ENCODE measurements at places on chromosomes 2 and 18.

DNA sequence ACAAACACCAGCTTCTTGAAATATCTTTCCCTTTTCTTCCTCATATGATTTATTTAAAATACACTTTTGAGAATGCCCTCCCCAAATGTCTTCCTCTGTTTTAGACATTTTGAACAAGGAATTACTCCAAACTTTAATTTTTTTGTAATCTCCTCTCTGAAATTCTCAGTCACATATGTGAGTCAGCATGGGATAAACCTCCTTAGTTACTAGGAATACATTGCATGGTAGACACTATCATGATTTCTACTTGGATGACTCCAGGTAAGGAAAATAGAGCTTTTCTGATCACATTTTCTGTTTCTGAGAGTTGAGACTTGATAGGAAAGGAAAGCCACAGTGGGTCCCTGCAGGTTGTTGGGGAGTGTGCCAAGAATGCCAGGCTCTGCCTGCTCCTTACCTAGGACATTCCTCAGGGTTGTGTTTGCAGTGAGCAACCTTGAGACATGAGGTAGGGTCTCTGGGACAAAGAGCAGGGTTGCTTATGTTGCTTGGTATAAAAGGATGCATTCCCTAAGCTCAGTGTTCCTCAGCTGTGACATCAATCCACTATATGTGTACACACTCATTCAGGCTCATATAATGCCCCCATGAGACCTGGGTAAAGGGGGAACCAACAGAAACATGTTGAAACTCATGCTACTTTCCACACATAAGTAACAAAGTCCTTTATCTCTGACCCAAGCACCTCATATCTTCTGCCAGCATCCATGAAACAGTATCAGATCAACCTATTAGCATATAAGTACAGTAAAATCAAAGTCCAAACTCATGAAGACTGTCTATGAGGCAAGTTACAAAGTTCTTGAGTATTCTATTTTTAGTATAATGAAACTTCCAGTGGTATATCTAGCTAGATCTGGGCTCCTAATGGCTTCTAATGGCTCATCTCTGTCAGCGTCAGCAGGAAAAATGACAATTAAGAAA is 112.8 kb upstream of the SCN1A start:
- DNase-seq = no peak

GRCh38 chr2:136522724-136523123 is 242.6 kb upstream of the THSD7B start:
- no peak for DNase-seq

DNA sequence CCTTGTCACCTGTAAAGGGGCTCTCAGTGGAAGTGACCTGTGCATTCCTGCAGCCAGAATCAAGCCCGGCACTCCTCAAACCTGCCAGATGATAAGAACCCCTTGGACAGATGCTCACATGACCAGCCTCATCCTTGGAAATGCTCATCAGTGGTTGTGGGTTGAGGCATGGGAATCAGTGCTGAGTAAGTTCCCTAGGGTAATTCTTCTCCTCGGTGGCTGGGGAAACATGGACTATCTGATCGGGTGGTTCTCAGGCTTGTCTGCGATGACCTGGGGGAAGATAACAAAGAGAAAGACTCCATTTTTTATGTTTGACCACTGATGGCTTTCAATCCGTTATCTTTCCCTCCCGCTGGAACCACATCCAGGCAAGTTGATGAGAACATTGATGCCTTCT is 84.0 kb downstream of the SPP2 start:
- no peak for DNase-seq

DNA sequence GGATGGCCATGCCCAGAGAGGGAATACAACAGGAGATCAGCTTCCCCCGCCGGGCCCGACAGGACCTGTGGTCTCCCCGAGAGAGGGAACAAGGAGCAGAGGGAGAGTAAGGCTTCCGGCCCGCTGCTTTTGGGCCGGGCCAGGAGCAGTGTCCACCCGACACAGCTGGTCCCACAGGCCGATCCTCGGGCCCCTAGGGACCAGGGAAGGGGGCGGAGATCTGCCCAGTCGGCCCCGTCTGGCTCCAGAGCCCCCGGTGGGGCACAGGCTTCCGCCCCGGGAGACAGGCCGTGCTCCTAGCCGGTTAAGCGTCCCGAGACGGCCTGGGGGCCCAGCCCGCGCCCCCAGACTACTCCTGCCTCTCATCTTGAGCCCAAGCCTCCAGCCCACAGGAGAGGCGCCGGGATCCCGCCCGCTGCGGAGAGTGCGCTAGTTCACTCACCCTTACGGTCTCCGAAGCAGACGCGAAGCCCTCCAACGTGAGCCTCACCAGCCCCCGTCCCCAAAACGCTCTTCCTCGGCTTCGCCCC is at the start of gene MCFD2:
Gene MCFD2, minus strand, starts transcription at position 526 of the 530 bp plus-strand sequence. CDS start 6,635 bp downstream, outside the sequence.
- DNase-seq = no peak

- DNase-seq = no peak
Measured at GRCh38 chr2:172297950-172298349, 129.4 kb upstream of the ITGA6 start.

DNA sequence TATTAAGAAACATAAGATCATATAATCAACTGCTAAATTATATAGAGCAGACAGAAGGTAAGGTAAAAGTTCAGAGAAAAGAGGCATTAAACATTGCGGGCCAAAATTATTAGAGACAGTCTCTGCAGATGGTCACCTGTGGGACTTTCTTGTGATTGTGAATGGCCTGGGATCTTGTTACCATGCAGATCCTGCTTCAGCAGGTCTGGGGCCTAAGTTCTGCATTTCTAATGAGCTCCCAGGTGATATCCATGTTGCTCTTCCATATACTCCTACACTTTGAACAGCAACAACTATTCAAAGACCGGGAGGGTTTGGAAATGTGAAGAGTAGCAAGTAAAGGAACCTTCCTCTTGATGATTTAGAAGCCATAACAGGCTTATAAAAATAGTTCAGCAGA is 8.5 kb upstream of the ETAA1 start:
- no peak for DNase-seq

DNA sequence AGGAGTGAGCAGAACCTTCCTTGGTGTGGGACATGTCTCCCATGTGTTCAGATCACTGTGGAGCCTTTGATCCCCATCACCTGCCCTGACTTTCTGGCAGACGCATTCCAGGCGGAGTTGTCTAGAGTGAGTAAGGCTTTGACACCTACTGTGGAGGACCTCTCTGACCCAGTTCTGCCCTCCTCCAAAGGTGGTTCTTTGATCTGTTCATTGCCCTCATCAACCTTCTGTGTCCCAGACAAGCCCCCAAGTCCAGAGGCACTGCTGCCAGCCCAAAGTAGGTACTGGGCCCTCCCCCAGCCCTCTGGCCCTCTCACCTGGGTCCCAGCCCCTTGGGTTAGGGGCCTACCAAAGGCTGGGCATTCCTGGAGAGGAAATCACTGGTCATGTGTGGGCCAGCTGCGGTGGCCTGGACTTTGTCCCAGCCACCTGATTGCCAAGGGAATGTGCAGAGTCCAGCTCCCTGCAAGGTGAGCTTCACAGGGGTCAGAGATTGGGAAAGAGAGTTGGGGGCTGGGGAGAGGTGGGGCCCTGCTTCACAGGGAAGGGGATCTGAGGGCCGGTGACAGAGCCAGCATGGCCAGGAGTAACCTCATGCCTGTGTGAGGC is 12.1 kb upstream of the FAHD2A start:
- no peak for DNase-seq

DNA sequence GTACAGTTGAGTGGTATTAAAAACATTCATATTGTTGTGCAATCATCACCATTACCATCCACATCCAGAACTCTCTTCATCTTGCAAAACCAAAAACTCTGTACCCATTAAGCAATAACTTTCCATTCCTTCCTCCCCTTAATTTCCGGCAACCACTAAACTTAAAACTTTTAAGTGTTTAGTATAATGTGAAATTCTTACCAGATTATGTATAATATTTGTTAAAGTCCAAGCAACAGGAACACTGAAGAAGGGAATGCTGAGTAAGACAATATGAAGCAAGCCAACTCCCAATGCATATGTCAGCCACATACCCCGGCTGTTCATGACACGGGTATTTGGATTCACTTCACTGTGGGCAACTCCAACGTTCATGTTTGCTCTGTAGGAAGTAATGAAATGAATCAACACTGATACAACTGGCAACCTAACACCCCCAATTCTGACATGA is 1.9 kb downstream of the ORMDL1 start:
- DNase-seq = no peak

GRCh38 chr2:213934560-213934959 is 476.3 kb upstream of the VWC2L start:
- no peak for DNase-seq

- DNase-seq = no peak
Measured at GRCh38 chr2:231016566-231017230, 20.6 kb upstream of the C2orf72 start.

DNA sequence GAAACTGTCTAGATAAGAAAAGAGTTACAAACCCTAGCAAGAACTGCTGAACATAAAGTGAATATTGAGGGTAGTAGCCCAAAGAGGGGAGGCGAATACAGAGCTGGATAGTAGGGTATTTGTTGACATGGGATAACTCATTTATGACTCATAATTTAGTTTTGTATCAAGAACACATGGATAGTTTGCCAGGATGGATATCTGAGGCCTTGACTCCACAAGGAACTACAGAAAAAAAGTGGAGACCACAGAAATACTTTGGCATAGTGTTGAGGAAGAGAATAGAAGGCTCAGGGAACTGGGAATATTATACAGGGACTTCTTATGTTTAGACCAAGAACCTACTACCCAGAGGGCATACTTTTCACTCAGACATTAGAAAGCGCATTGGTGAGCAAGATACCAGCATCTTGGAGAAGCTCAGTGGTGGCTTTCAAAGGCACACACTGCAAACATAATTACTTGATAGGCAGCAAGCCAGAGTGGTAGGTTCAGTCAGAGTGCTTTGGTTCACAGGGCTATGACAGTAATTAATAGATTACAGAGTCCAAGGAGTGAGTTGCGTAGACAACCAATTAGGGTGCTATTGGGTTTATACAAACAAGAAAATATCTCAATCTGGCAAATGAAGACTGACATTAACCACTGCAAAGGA is 51.9 kb upstream of the ZBTB7C start:
- no peak for DNase-seq

GRCh38 chr18:42178376-42179080 is 223.5 kb downstream of the PIK3C3 start:
- DNase-seq = no peak

- no peak for DNase-seq
Measured at GRCh38 chr2:237860273-237860935, 981 bp downstream of the RAMP1 start.

DNA sequence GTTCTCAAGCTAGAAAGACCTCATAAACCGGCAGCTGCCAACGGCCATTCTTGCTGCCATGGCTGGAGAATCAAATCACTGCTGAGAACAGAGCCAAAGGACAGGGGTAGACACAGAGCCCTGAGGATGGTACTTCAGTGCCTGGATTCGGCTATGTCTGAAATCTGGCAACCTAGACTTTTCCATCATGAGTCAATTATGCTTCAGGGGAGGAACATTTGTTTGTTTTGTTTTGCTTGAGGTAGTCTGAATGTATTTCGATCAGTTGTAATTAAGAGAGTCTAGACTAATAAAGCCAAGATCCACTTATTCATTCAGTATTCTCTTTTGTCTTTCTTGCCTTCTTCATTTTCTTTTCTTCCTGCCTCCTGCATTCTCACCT is 122.8 kb upstream of the SH3BP4 start:
- no peak for DNase-seq

GRCh38 chr2:146349334-146349733 is 1495.5 kb upstream of the ACVR2A start:
- no peak for DNase-seq

DNA sequence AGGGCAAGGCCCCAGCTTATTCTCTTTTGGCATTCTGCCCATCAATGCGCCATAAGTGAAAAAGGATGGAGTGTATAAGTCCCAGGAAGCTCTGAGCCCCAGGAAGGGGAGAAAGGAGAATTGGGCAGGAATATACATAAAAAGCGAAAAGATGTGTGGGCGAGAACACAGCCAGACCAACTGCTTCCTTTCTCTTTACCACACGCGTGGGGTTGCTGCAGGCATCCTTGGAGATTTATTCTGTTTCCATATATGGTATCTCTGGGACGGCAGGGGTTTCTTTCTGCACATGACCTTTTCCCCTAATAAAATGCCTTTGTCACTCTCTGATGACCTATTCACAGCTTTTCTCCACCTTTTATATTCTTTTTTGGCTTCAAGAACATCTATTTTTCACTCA is 440.5 kb downstream of the NBAS start:
- DNase-seq = no peak

DNA sequence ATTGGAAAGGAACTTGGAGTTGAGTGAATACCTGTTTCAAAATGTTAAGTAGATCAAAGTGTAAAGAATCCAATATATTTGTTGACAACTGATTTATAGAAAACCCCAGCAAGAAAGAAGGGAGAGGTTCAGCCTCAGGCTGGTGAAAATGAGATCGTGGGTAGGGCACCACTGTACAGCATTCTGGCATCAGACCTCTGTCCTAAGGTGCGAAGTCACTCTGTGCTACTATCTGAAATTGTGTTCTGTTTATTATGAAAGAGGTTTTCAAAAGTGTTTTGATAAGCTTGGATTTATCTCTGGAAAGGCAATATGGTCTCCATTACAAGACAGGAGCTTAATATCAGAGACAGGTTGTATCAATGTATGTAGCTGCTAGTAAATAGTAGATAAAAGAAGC is 80.5 kb upstream of the MAP4K3 start:
- DNase-seq = no peak

- no peak for DNase-seq
Measured at GRCh38 chr2:43454791-43455190, 141.0 kb downstream of the THADA start.

DNA sequence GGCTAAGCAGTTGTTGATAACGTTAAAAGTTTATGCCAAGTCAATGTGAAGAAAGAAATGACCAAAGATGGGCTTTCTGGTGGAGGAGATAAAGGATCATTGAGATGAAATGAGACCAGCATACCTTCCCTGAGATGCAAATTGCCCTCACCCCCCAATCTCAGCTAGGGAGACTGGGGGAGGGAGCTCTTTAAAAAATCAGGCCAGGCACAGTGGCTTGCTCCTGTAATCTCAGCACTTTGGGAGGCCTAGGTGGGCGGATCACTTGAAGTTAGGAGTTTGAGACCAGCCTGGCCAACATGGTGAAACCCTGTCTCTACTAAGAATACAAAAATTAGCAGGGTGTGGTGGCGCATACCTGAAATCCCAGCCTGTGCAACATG is 30.9 kb upstream of the KCMF1 start:
- DNase-seq = no peak

- no peak for DNase-seq
Measured at GRCh38 chr2:212640428-212640827, 101.8 kb upstream of the ERBB4 start.

GRCh38 chr2:68390114-68390513 is 25.0 kb downstream of the PLEK start:
- no peak for DNase-seq

GRCh38 chr2:10913501-10914271 is 2.0 kb downstream of the KCNF1 start:
- DNase-seq = no peak

DNA sequence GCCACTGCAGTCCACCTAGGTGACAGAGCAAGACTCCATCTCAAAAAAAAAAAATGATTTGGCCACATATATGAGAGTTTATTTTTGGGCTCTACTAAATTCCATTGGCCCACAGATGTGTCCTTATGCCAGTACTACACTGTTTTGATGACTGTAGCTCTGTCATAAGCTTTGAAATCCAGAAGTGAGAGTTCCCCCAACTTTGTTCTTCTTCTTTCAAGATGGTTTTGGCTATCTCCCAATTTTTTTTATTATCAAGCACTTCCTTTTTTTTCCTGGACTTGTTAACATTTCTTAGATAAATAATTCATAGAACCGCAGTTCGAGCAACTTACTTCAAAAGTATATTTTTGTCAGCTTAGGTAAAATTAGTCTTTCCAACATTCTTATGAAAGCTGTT is 96.9 kb downstream of the TSHZ1 start:
- DNase-seq = no peak
